Activated CD4-positive, alpha-beta T cell treated with anti-CD3 and anti-CD28 coated beads, Interleukin-2, amount 10 ng/mL, durations not matched to agents 7 days and 5 days (primary cell): ENCODE measurements at places on chromosomes 13 and 19. TPM values are rescaled to one million over a fixed set of nuclear protein-coding genes. Genes with fewer than 3 reads are reported as not detected.

NKG7 gene
- 67.2 TPM for total RNA-seq

PLPPR3 gene
- total RNA-seq = not detected

RLN3 gene
- not detected for total RNA-seq

BCL2L12 gene
- total RNA-seq = 73.9 TPM

CLC gene
- not detected for total RNA-seq

DNA sequence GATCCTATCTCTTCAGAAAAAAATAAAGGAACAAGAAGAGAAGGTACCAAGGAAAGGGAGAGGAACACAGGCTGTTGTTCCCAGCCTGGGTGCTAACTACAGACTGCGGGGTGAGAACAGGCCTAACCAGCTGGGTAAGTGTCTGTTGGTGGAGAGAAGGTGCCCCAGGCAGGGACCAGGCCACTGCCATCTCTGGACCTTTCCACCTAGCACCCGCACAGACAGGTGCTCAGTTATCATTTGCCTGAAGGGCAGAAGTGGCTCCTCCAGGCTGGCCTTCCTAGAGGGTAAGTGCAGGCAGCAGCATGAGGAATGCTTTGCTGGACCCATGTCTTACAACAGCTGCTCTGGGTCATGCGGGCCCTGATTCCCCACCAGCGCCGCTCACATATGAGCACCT lies 10.1 kb downstream of the DNMT1 start:
- H3K4me3 ChIP-seq = no peak overlapping the region
- no peak for DNase-seq
- peaks cover 42% of the 10 kb centered on the region for H3K36me3 ChIP-seq

EML2 gene
- 80.7 TPM for total RNA-seq

OR7C1 gene
- total RNA-seq = not detected

MARCHF2 gene
- total RNA-seq = 26.4 TPM

- peaks cover 5% of the 10 kb centered on the region for H3K36me3 ChIP-seq
- H3K27me3 ChIP-seq = peaks cover 41% of the 10 kb centered on the region
- H3K4me3 ChIP-seq = peak overlapping the region; percentile 3
- H3K4me1 ChIP-seq = peaks cover 22% of the 10 kb centered on the region
- peak overlapping the region; percentile 82 for H3K27ac ChIP-seq
These were observed 42.0 kb downstream of the MRPL57 start for GRCh38 chr13:21218351-21219035.

PRR22 gene
- 5.4 TPM for total RNA-seq

- H3K27me3 ChIP-seq = peaks cover 22% of the 10 kb centered on the region
- no peak for DNase-seq
These were observed 515 bp upstream of the EFNA2 start for GRCh38 chr19:1284979-1285736.

SYT5 gene
- 0.17 TPM for total RNA-seq

GRCh38 chr19:41540041-41540695 lies 35.8 kb upstream of the CEACAM21 start:
- peaks cover 48% of the 10 kb centered on the region for H3K4me1 ChIP-seq
- H3K4me3 ChIP-seq = no peak overlapping the region
- no peak for DNase-seq
- H3K27me3 ChIP-seq = no peaks in the 10 kb centered on the region
- H3K36me3 ChIP-seq = no peaks in the 10 kb centered on the region
- H3K27ac ChIP-seq = no peak overlapping the region

ZIC5 gene
- not detected for total RNA-seq

- H3K36me3 ChIP-seq = peaks cover 34% of the 10 kb centered on the region
- H3K27me3 ChIP-seq = no peaks in the 10 kb centered on the region
- peaks cover 77% of the 10 kb centered on the region for H3K4me1 ChIP-seq
- peak overlapping the region; percentile 52 for H3K27ac ChIP-seq
These were observed 72.4 kb downstream of the STK24 start for GRCh38 chr13:98504371-98504963.

DNA sequence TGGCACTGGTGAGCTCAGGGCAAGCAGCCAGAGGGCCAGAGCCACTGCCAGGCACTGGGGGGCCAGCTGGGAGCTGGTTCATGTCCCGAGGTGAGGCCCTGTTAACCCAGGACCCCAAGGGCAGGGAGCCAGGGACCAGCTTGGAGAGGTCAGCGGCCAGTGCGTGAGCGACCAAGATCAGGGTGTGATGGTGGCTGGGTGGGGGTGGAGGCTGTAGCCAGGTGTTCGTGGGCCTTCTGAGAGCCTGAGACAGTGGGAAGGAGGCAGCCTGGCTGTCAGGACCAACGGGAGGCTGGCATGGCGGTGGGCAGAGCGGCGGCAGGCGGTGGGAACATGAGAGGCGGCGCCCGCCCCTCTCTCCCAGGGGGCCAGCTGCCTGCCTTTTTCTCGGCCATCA lies 8.1 kb upstream of the KPTN start:
- peaks cover 17% of the 10 kb centered on the region for H3K36me3 ChIP-seq
- peaks cover 12% of the 10 kb centered on the region for H3K4me1 ChIP-seq
- H3K27me3 ChIP-seq = no peaks in the 10 kb centered on the region
- H3K27ac ChIP-seq = no peak overlapping the region

ZNF345 gene
- 6.7 TPM for total RNA-seq

DNA sequence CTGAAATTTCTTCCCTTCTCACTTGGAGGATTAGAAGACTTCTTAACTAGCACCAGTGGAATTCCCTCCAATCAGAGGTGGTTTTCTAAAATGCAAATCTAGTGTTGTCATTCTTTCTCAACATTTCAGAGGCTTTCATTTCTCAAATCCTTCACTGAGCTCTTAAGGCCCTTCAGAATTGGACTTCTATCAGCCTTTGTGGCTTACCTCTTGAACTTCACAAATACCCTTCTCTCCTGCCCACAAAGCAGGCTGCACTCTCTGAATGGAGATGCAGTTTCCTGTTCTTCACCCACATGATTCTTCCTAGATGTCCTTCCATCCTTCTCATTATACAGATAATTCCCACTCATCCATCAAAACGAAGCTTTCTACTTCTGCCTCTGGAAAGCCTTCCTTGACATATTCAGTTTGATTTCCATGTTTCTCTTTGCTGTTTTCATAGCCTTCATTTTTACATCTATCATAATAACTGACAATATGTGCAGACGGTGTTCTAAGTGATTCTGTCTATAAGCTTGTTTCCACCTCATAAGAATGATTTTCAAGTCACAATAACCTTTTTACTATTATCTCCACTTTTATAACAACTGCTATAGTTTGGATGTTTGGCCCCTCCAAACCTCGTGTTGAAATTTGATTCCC lies 123.1 kb upstream of the GPR12 start:
- H3K4me1 ChIP-seq = no peaks in the 10 kb centered on the region
- no peak overlapping the region for H3K4me3 ChIP-seq
- peaks cover 9% of the 10 kb centered on the region for H3K27me3 ChIP-seq
- H3K36me3 ChIP-seq = no peaks in the 10 kb centered on the region
- H3K27ac ChIP-seq = no peak overlapping the region

TEX26 gene
- total RNA-seq = not detected

- no peak for DNase-seq
- no peaks in the 10 kb centered on the region for H3K4me1 ChIP-seq
- no peak overlapping the region for H3K4me3 ChIP-seq
- no peak overlapping the region for H3K27ac ChIP-seq
- peaks cover 8% of the 10 kb centered on the region for H3K27me3 ChIP-seq
These were observed 18.6 kb downstream of the TMEM255B start for GRCh38 chr13:113777311-113778260.

DNA sequence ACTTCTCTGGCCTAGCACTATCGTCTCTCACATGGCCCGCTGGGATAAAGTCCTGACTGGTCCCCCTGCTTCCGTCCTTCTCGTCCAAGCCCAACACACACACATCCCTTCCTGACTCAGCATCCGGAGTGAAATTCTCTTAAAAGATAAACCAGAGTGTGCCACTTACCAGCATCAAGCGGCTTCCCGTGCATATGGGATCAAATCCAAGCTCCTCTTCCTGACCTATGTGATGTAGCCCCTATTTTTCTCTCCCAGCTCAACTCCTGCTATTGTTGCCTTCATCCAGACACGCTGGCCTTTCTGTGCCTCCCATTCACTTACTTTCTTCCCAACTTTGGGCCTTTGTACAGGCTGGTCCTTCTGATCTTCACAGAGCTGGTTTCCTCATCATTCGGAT lies 530.4 kb downstream of the DIAPH3 start:
- peaks cover 1% of the 10 kb centered on the region for H3K27me3 ChIP-seq
- H3K4me1 ChIP-seq = no peaks in the 10 kb centered on the region
- H3K27ac ChIP-seq = no peak overlapping the region
- no peaks in the 10 kb centered on the region for H3K36me3 ChIP-seq
- no peak overlapping the region for H3K4me3 ChIP-seq

PGLYRP2 gene
- 0.08 TPM for total RNA-seq

GRCh38 chr13:30789166-30789862 lies 54.0 kb downstream of the ALOX5AP start:
- H3K27ac ChIP-seq = no peak overlapping the region
- H3K36me3 ChIP-seq = no peaks in the 10 kb centered on the region
- H3K4me1 ChIP-seq = peaks cover 2% of the 10 kb centered on the region
- H3K27me3 ChIP-seq = no peaks in the 10 kb centered on the region
- no peak overlapping the region for H3K4me3 ChIP-seq
